Endothelial cell of coronary artery (primary cell): ENCODE measurements at places on chromosomes 3 and 15. TPM values are rescaled to one million over a fixed set of nuclear protein-coding genes. Genes with fewer than 3 reads are reported as not detected.

Gene SNTN
- not detected in 2 replicates for total RNA-seq

Gene LSAMP
- total RNA-seq: under 0.01 TPM in 1 of 2 replicates, not detected in the other

Gene SI
- total RNA-seq: not detected in 2 replicates

Gene PEX11A
- total RNA-seq: 3.4 and 6.6 TPM in 2 replicates

Gene TRAT1
- not detected in 2 replicates for total RNA-seq
